Umbilical cord (tissue), 2 donors: ENCODE measurements at places on chromosomes 2 and 18. TPM values are rescaled to one million over a fixed set of nuclear protein-coding genes. Genes with fewer than 3 reads are reported as not detected.

Gene TCF7L1
- total RNA-seq = 4.3 TPM

Gene SPRED2
- total RNA-seq = 4.8 TPM

Gene FAM161A
- total RNA-seq = 16.4 TPM

Gene CSRNP3
- total RNA-seq = 10.4 TPM

Gene LYG2
- total RNA-seq = not detected

Gene STON1
- total RNA-seq = 164 TPM

Gene ABCG8
- 0.96 TPM for total RNA-seq

Gene TLX2
- total RNA-seq = not detected

Gene GAD1
- total RNA-seq = 4.3 TPM

Gene SERPINB3
- total RNA-seq = 0.96 TPM

Gene IDH1
- total RNA-seq = 122 TPM

Gene MATN3
- total RNA-seq = 4.1 TPM

Gene RBM45
- 38.5 TPM for total RNA-seq

Gene ATP9B
- total RNA-seq = 48.4 TPM

Gene VPS54
- 35.6 TPM for total RNA-seq

Gene MROH2A
- not detected for total RNA-seq

Gene DOK6
- total RNA-seq = 13.7 TPM

Gene TGFA
- total RNA-seq = 5.8 TPM

Gene MAP3K19
- 5.3 TPM for total RNA-seq

Gene CCDC178
- total RNA-seq = 5.5 TPM

Gene GAL3ST2
- 2.2 TPM for total RNA-seq

Gene BMP10
- total RNA-seq = 0.48 TPM

Gene SCN1A
- total RNA-seq = 11.1 TPM

Gene ASB18
- total RNA-seq = 2.2 TPM

Gene OTOS
- total RNA-seq = not detected

Gene GCG
- 2.4 TPM for total RNA-seq

Gene PLGLB2
- total RNA-seq = 3.4 TPM

Gene PPM1G
- 28.2 TPM for total RNA-seq

Gene ERMN
- total RNA-seq = 5.1 TPM

Gene ANKRD30B
- 1.4 TPM for total RNA-seq

Gene DAW1
- total RNA-seq = not detected

Gene CXXC1
- 19.0 TPM for total RNA-seq

Gene STARD6
- total RNA-seq = 0.96 TPM

Gene LINC00305
- not detected for total RNA-seq

Gene ZBTB14
- 12.0 TPM for total RNA-seq

Gene RASGRP3
- total RNA-seq = 4.1 TPM

Gene POTEE
- 0.72 TPM for total RNA-seq

Gene ALPG
- not detected for total RNA-seq

Gene SCYGR4
- total RNA-seq = 1.4 TPM

Gene GALNT5
- 77.8 TPM for total RNA-seq

Gene CTIF
- 39.7 TPM for total RNA-seq

Gene MEP1B
- 2.6 TPM for total RNA-seq

Gene AFG3L2
- 35.2 TPM for total RNA-seq

Gene CASP10
- total RNA-seq = 3.4 TPM

Gene IGFBP2
- total RNA-seq = 150 TPM

Gene C2orf78
- total RNA-seq = 1.7 TPM

Gene SOX11
- 10.1 TPM for total RNA-seq
